ENCODE measurements at places on chromosomes 3 and 15. TPM values are rescaled to one million over a fixed set of nuclear protein-coding genes. Genes with fewer than 3 reads are reported as not detected.

- no peaks in the 10 kb centered on the region for H3K27me3 ChIP-seq
- DNase-seq = no peak
- no peaks in the 10 kb centered on the region for H3K36me3 ChIP-seq
Measured at GRCh38 chr15:36428102-36428845, 151.2 kb upstream of the CDIN1 start.

- H3K4me3 ChIP-seq = no peak overlapping the region
- H3K4me1 ChIP-seq = no peaks in the 10 kb centered on the region
- no peak for DNase-seq
Measured at GRCh38 chr3:189393598-189393997, 221.8 kb downstream of the TPRG1 start.

Gene SLC25A38
- total RNA-seq = 29.5 TPM

- no peak for DNase-seq
- H3K27ac ChIP-seq = no peak overlapping the region
- H3K4me3 ChIP-seq = no peak overlapping the region
- H3K4me1 ChIP-seq = no peaks in the 10 kb centered on the region
- H3K36me3 ChIP-seq = no peaks in the 10 kb centered on the region
- H3K27me3 ChIP-seq = no peaks in the 10 kb centered on the region
Measured at GRCh38 chr15:83567318-83567717, 86.6 kb upstream of the ADAMTSL3 start.

GRCh38 chr3:18100121-18100520 is 325.0 kb downstream of the SATB1 start:
- H3K4me3 ChIP-seq = no peak overlapping the region
- no peak overlapping the region for H3K27ac ChIP-seq
- DNase-seq = no peak
- H3K36me3 ChIP-seq = no peaks in the 10 kb centered on the region
- H3K27me3 ChIP-seq = no peaks in the 10 kb centered on the region
- no peaks in the 10 kb centered on the region for H3K4me1 ChIP-seq

Gene TRPC1
- 35.4 TPM for total RNA-seq

GRCh38 chr3:122989856-122990575 is 37.5 kb downstream of the SEMA5B start:
- H3K27ac ChIP-seq = no peak overlapping the region
- H3K4me1 ChIP-seq = no peaks in the 10 kb centered on the region
- no peaks in the 10 kb centered on the region for H3K36me3 ChIP-seq
- DNase-seq = no peak
- H3K4me3 ChIP-seq = no peak overlapping the region

DNA sequence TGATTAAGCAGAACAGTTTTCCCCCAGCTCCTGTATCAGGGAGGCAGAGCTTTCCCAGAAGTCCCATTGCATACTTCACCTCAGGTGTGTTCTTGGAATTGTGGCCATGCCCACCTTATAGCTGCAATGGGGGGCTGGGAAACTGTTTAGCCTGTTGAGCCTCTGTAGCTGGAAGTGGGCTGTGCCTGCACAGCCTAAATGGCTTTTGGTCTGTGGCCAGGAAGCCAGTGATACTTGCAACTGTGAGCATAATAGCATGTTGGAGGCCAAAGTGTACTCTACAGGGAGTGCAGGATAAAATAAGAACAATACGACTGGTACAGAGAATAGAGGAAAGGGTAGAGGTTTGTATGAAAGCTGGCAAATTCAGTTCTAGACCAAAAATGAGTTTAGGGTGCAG is 248.5 kb downstream of the PTPRG start:
- H3K4me3 ChIP-seq = no peak overlapping the region
- DNase-seq = peak; percentile 56
- H3K36me3 ChIP-seq = no peaks in the 10 kb centered on the region
- H3K27me3 ChIP-seq = no peaks in the 10 kb centered on the region

Gene MYO5C
- 12.0 TPM for total RNA-seq
